Central memory CD4-positive, alpha-beta T cell (primary cell): ENCODE measurements at places on chromosomes 6 and 20.

DNA sequence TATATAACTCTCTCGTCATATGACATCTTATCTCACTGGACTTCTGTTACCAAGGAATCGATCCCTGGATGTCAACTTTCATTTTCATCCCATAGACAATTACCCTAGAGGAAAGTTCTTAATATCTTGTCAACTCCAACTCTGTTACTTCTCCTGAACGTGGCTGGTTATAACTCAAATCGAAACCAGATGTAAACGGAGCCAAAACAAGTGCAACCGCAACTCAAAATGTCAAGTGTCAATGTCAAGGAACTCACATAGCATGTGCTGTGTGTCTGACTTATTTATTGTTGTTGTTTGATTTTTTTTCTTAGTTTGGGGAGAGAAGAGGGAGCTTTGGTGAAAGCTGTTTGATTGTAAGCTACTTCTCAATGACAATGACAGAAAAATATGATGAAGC lies 108.6 kb downstream of the VIP start:
- no peak for DNase-seq

- no peak for DNase-seq
These were observed 1.2 kb downstream of the PAK5 start for GRCh38 chr20:9837634-9838033.

DNA sequence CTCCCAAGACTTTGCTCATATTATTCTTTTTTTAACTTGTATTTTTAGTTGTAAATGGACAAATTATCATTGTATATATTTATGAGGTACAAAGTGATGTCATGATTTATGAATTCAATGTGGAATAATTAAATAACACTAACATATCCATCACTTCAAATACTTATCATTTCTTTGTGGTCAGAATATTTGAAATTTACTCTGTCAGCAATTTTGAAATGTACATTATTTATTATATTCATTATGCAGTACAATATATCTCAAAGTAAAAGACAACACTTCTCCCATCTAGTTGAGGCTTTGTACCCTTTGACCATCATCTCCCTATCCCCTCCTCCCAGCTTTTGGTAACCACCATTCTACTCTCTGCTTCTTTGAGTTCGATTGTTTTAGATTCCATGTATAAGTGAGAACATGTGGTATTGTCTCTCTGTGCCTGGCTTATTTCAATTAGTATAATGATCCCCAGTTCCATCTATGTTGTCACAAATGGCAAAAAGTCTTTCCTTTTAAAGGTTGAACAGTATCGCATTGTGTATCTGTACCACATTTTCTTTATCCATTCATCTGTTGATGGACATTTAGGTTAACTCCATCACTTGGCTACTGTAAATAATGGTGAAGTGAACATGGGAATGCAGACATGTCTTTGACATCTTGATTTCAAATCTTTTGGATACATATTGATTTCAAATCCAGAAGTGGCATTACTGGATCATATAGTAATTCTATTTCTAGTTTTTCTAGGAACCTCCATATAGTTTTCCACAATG lies 197.2 kb downstream of the KIF6 start:
- DNase-seq, result no peak

DNA sequence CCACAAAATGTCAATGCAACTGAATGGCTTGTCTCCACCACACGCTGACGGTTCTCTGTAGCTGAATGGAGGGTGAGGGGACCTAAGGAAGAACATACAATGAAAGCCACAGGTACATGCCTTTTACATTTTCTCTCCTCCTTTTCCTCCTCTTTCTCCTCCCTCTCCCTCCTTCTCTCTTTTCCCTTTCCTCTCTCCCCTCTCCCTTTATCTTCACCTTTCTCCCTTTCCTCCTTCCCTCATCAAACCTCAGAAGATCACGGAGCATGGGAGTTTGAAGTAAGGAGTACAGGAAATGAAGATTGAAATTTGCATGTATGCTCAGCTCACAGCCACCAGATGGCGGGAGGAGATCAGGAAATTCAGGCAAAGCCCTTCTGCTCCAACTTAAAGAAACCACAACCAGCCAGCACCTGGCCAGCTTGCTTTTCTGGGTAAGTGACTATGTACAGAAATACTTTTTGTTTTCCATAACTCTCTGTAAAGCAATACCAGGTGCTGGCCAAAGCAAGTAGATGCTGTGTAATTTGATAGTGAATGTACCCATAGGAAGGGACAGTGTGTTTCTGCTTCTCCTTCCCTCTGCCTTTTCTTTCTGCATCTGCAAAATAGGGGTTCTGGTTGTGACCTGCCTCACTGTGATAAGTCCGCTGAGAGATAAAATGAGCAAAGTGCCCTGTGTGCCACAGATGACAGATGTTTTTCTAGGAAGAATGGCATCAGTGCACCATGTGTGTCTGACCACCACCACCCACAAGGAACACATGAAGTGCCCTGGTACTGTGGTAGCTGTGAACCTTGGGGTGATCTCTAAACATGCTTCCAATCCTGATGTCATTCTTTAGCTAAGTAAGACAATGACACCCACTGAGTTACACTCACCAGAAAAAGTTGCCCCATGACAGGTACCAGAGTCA lies 18.6 kb upstream of the FOXO3 start:
- peak; percentile 67 for DNase-seq

DNA sequence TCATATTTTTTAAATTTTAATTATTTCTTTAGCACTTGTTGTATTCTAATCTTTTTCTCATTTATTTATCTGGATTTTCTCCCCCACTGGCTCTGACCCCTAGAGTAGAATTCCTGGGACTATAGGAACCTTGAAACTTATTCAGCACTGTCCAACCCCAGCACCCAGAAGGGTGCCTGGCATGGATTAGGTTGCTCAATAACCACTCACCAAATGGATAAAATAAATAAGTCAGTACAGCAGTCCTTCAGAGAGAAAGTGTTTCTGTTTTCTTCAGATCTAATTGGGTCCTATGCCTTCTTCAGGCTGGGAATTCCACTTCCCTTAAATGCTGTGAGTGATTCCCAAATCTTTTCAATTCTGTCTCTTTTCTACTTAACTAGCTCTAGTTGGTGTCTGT lies 206.2 kb downstream of the PTPRK start:
- no peak for DNase-seq

DNA sequence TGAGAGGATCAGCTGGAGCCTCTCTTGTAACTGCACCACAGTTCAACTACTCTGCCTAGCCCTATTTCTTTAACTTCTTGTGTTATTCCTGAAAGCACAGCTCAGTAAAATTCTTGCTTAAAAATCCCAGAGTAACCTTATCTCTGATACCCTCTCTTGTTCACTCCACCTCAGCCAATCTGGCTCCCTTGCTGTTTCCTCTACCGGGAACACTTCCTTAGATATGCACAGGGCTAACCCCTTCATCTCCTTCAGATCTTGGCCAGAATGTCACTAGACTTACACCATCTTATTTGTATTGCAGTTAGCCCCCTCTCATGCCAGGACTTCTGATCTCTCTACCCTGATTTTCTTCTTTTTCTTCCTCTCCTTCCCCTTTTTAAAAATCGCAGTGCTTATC lies 2.6 kb upstream of the ZKSCAN3 start:
- DNase-seq, result no peak

DNA sequence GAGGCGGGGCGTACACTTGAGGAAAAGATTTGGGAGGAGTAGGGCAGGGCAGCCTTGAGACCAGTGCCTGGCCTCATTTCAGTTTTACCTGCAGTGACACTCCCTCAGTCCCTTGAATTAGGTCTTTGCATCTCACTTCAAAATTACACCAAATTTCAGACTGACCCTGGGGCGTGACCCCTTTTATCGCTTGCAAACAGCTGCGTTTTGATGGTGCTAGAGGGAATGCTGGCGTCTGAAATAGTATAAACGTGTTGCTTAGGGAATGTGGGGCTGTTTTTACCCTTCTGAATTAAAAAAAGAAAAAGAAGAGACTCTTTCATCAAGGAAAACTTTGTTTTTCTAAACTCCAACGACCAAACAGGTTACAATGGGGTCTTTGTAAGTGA lies 21.0 kb downstream of the COL9A1 start:
- DNase-seq, result no peak

DNA sequence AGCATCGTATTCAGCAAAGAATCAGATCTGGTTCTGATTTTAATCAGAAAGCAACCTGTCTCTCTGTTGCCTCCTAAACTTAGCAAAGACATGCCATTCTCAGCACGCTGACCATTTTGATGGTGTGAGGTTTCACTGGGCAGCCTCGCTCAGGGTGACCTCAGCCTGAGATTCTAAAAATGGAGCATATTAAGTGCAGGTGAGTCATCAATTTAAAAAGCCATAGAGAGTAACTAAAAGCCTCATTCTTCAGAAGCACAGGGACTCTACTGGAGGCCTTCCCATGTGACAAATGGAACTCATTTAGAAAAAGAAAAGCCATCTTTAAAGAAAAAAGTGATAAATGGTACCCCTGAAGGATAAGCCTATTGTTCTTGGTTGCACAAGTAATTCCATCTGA lies 91.3 kb downstream of the FILIP1 start:
- no peak for DNase-seq

- DNase-seq, result no peak
These were observed 73.8 kb upstream of the MPC1 start for GRCh38 chr6:166456395-166457156.

DNA sequence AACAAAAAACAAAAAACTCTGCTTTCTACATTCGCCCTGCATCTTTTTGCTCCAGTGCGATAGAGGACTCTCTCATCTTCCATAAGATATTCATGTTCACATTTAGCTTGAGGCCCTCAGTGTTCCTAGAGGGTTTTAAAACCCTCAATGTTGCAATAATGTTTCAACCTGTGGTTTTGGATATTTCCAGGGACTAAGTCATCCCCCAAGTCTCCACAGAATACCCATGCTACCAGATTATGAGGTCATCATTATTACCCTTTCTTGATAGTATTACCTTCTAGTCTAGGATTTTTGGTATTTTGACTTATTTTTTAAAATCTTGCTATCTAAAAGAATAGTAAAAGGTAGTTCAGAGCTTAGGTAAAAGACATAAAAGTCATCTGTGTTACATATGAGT lies 480.5 kb upstream of the ID4 start:
- DNase-seq, result no peak

DNA sequence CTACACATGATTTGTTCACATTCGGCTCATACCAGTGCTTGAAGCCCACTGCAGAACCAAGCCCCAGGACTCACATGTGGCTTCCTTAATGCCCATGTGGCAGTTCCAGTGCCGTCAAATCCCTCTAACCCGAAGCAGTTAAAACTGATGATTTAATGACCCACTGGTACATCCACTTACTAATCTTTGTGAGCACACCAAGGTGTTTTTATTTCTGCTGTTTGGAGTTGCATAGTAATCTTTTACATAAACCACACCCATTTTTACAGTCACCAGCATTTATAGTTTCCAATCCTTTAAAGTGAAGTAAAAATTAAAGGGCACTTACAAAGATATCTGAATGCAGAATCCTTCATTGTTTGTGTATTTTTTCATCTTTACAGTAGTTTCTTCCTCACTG lies 232.0 kb downstream of the ANKRD60 start:
- no peak for DNase-seq

- DNase-seq, result no peak
These were observed 78.6 kb upstream of the AKAP12 start for GRCh38 chr6:151160929-151161757.

DNA sequence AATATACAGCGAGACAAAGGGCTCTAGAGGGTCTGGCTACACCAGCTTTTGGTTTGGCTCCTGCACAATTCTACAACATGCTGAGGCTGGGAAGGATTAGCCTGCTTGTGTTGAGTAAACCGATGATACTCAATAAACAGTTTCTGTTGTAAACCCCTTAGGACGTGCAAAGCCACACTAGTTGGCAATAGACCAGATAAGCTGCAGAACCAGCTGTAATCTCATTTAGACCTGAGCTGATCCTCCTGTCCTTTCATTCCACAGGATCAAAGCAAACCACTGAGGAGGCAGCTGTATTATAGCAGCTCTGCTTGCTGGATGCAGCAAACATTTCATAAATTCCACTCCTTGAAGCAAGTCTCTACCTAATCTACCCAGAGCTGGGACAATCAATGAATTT lies 79.7 kb downstream of the MMS22L start:
- DNase-seq, result no peak
